ENCODE measurements at places on chromosomes 12 and 14.

DNA sequence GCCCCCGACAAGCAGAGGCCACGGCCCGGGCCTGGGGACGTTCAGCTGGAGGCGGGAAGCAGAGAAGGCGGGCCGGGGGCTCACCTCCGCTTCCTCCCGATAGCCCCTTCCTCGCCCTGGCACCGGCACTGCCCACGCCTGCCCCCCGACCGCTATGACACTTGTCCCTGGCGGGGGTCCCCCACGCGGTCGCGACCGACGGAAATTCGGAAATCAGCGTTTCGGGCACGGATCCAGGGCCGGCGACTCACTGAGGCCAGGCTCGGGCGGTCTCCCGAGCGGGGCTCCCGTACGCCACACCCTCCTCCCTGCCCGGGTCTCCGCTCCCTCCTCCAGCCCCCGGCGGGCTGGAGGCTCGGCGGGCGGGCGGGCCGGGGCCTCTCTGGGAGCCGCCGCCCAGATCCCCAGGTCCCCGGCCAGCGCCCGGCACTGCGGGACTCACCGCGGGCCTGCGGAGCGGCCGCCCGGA is 581 bp downstream of the PITPNM2 start:
- DNase-seq: no peak

DNA sequence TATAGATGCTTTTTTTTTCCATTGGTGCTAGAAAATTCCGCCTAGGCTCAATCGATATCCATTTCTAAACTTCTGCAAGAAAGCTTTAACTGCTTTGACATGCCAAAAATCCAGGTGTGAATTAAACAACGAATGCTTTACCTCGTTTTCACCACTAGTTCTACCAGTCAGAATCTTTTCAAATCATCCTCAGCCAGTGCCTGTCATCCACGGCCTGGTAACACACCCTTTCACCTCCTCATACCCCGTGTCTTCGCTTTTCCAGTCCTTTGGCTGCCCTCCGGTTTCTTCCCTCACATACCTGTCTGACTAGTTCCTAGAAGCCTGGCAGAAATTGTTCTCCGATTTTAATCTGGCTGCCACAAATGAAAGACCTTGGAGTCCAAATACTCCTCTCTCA is 1.4 kb upstream of the PHC1 start:
- DNase-seq: no peak

GRCh38 chr14:36785511-36785910 is 123.9 kb downstream of the PAX9 start:
- no peak for DNase-seq

DNA sequence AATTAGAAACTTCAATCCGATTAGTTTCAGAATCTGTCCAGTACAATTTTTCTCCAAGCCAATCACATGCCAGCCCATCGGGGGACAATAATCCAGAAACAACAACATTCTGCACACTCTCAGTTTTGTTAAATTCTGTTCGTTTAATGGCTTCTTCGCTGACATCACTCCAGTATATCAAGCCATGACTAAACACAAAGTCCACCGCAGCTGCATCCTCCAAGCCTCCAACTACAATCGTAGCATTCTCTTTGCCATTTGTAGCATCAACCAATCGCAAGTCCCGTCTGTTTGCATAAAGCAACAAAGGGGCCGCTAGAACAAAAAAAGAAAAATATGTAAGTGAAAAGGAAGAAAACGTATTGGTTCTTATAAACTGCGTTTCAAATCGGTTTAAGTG is 22.5 kb downstream of the LRP6 start:
- DNase-seq: no peak

GRCh38 chr12:39287817-39288216 is 155.1 kb downstream of the KIF21A start:
- no peak for DNase-seq

GRCh38 chr12:120010661-120011230 is 21.7 kb downstream of the BICDL1 start:
- DNase-seq: no peak

DNA sequence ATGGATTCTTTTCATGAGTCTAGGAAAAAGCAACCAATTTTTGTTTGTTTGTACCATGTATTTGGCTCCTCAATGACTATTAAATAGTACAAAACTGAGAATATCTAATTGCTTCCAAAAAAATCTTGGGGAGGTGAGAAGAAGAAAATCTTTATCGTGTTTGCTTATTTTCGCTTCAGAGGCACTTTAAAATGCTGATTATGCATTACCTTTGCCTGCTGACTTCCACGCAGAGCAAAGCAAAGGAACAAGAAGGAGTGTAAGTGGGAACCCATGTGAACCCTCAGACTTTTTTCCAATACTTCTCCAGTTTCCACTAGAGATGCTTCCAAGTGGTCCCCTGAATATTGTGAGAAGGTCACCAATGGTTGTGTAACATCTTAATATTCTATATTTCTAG is 43.2 kb upstream of the STRN3 start:
- DNase-seq: no peak

DNA sequence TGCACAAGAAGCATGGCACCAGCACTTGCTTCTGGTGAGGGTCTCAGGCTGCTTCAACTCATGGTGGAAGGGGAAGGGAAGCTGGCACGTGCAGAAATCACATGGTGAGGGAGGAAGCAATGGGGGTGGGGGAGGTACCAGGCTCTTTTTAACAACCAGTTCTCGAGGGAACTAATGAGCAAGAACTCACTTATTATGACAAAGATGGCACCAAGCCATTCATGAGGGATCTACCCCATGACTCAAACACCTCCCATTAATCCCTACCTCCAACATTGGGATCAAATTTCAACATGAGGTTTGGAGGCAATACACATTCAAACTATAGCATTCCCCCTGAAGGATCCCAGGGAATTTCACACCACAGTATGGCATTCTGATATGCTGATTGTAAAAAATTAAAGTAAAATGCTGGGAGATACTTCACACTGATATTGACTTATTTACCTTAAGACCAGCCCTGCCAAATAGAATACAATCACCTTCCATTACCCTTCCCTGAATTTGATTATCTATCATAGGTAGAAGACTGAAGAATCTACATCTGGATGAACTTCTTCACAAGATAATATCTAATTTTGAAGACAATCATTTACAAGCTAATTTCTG is 201.7 kb upstream of the PLXNC1 start:
- DNase-seq: no peak

GRCh38 chr14:97010491-97011160 is 213.4 kb downstream of the VRK1 start:
- DNase-seq: no peak

GRCh38 chr12:98516111-98516873 is 902 bp downstream of the TMPO start:
- peak; percentile 72 for DNase-seq

- no peak for DNase-seq
Observed at GRCh38 chr12:104520242-104520900, 63.6 kb downstream of the CHST11 start.

GRCh38 chr12:125152463-125152862 is 87.2 kb downstream of the AACS start:
- DNase-seq: no peak

GRCh38 chr14:93930296-93930988 is 3.3 kb downstream of the FAM181A start:
- no peak for DNase-seq

DNA sequence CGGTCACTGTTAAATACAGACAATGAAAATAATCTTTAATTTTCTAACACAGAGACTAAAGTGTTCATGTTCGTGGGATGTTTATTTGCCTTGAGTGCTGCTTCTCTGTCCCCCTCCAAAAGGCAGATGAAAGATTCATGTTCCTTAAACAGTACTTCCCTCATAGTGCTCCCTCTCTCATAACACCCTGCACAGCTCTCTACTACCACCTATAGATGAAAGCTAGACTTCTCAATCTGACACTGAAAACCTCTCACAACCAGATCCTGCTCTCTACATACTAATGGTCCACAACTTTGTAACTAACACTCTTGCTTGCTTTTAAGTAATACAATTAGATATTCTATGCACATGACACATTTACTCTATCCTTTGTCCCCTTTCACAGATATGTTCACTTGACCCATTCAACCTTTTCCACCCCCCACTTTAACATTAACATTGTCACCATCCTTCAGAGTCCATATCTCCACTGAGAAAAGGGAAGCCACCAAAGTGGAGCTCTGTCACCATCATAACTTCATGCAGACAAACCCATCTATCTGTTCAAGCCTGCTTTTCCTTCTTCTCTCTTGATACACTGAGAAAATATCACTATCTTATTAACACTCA is 266.4 kb upstream of the USP15 start:
- DNase-seq: no peak
